ENCODE measurements at places on chromosomes 11 and 22.

GRCh38 chr11:17405232-17406005 lies 17.0 kb upstream of the KCNJ11 start:
- DNase-seq: no peak

DNA sequence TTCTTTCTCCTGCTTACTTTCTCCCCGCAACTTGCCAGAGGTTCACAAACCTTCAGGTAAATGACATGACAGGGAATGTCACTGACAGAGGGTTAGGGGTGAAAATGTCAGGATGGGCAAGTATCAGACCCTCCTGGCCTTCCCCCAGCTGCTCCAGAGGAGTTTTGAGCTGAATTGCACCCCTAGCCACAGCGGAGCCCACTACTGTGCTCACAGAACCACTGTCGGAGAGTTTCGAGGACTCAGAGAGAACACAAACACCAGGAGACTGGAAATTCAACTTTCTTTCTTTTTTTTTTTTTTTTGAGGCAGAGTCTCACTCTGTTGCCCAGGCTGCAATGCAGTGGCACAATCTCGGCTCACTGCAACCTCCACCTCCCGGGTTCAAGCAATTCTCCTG lies 21.5 kb upstream of the P2RY2 start:
- DNase-seq: no peak

DNA sequence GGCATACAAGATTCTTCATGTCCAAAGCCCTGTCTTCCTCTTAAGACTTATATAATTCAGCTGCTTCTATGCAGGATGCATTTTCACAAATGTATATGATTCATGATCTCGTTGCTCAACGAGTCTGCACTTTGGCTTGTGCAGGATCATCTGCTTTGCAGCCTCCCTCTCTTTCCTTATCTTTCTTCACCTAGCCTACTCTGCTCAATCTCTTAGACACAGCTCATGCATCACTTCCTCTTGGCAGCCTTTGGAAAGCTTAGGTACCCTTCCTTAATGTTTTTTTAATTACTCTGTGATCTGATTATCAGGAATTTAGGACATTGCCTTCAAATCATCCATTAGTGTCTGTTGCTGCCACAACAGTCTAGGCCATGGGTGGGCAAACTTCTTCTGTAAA lies 673.8 kb downstream of the NELL1 start:
- no peak for DNase-seq

DNA sequence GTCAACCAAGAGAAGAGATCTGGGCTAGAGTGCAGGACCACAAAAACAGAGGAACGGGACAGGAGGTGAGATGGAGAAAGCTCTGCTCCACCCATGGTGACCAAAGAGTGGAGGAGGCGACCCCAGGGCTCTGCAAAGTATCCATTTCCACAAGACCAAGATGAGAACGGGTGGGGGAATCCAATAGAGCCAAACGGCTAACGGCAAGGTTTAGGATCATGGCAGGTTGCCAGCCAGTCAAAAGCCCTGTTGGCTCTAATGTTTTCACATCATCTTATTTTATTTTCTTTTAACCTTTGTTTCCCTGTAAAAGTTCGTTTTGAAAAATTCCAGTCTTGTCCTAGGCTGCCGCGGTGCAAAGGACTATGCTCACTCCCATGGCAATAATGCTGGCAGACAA lies 52.1 kb upstream of the CHST1 start:
- DNase-seq: no peak

DNA sequence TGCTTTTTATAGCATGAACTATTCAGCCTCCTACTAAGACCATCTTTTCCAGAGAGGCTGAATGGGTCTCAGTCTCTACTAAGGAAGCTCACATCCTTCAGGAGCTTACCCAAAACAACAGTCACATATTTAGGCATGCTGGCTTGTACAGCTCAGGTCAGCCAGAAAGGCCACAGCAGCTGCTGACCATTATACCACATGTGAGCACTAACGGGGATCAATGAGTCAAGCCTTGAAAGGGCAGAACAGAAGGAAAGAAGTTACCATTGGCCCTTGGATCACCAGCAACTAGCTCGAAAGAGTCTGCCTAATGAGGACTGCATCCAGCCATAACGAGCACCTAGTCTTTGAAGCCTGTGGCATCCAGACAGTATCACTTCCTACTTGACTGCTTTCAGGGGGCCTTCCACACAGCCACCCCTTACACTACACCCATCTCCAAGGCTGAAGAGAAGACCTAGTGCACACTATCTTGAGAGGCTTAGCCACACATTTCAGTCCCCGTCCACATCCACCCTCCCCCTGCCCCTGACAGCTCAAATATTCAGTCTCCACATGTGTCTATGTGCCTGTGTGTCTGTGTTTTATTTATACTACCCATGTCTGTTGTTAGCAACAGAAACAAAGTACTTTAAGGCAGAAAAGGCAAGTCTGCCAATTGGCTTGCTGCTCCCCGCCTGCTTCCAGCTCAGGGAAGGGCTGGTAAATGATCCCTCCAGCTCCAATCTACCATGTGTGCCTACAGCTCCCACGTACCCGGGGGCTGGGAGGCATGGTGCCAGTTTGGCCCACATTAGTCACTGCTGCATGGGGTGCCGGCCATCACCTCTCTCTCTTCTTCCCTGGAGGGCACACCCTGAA lies 95.5 kb downstream of the RPL27A start:
- DNase-seq: no peak

DNA sequence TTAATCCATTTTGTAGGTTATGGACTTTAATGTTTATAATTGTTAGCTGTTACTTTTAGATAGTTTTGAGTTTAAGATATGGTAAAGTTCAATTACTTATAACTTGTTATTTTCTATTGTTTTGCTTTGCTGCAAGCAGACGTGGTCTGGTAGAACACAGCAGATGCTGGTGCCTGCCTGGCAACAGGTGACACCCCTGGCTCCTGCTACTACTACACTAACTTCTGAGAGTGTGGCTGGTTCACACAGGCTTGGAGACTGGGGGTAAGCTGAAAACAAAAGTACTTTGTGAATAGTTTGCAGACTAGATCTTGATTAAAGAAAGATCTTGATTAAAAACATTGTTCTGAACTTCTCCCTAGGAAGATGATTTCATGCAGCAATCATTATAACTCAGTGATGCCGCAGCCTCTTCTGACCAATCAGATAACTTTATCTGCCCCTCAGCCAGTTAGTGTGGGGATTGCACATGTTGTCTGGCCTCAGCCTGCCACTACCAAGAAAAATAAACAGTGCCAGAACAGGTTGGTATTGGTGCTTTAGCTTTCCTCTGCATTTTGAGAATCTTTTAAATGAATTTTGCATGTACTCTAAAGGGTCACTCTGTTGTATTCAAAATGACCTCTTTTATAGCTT lies 90.4 kb downstream of the HIPK3 start:
- DNase-seq: no peak

DNA sequence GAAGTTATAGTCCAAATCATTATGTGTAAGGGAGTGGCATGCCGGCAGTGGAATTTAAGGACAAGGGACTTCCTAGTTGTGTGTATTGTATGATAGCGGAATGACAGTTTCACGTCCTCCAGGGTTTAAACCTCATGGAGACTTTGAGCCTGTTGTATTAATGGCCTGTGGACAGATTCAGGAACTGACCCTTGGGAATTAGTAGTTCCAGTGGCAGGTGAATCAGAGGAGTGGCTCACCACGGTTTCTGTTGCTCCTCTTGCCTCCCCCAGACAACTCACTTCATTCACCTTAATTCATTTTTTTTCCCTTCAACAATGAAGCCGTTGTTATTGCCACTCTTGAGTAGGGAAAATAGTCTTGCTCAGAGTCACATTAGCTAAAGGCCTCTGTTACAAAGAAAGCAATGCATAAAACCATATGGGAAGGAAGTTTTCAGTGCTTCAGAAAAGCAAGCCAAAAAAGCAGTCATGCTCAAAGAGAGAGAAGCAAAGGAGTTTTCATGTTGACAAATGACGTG lies 22.6 kb downstream of the AMOTL1 start:
- no peak for DNase-seq

DNA sequence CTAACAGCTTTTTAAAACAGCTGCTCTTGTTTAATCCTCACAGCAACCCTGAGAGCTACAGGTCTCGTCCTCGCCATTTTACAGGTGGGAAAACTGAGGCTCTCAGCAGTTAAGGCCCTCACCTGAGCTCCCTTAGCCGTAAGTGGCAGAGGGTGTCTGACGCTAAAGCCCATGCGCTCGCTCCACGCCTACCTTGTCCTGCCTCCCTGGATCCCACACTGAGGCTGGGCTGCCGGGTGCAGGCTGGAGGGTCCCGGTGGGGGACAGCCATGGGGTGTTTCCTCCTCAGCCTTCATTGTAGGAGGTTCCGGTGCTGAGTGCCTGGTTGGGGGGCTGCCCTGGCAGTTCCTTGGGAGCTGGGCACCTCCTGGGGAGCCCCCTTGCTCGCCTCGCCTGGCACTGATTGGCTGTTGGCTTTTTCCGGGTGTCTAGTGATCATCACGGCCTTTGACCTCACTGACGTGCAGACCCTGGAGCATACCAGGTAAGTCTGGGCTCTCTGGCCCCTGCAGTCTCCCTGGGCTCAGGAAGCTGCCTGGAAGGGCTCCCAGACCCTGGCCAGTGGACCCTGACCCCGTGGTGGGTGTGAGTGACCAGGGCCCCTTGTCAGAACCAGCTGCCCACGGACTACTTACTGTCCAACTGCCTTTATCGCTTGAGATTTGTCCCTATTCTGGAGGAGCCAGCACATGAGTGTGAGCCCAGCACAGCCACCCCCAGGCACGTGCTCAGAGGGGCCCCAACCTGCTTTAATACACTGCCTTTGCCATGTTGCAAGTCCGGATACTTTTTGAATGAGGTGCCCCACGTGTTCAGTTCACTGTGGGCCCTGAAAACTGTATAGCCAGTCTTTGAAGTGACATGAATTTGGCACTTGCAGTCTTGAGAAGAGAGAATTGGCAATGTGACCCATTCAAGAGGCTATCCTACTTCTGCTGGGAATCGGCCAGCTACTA lies 12.6 kb downstream of the RAB36 start:
- no peak for DNase-seq

DNA sequence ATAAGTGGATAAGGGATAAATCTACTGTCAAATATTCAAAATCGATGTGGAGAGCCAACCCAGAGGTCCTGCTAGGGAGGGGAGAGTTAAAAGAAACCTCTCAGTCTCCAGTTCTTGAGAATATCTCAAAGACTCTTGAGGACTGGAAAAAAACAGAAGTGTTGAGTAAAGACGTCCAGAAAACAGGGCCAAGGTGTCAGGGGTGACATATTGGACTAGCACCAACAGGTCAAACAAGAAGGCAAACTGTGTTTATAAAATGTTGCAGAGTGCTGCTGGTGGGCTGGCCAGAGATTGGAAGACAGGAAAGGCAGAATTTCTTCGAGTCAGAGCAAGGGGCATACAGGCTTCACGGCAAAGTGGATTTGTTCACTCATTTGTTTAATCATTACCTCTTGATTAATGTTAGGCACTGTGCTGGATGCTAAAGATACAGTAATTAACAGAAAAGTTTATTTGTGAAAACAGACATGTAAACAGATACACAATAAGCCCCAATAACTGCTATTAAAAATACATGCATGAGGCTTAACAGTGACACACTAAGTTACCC lies 33.7 kb upstream of the SMPD1 start:
- DNase-seq: no peak

DNA sequence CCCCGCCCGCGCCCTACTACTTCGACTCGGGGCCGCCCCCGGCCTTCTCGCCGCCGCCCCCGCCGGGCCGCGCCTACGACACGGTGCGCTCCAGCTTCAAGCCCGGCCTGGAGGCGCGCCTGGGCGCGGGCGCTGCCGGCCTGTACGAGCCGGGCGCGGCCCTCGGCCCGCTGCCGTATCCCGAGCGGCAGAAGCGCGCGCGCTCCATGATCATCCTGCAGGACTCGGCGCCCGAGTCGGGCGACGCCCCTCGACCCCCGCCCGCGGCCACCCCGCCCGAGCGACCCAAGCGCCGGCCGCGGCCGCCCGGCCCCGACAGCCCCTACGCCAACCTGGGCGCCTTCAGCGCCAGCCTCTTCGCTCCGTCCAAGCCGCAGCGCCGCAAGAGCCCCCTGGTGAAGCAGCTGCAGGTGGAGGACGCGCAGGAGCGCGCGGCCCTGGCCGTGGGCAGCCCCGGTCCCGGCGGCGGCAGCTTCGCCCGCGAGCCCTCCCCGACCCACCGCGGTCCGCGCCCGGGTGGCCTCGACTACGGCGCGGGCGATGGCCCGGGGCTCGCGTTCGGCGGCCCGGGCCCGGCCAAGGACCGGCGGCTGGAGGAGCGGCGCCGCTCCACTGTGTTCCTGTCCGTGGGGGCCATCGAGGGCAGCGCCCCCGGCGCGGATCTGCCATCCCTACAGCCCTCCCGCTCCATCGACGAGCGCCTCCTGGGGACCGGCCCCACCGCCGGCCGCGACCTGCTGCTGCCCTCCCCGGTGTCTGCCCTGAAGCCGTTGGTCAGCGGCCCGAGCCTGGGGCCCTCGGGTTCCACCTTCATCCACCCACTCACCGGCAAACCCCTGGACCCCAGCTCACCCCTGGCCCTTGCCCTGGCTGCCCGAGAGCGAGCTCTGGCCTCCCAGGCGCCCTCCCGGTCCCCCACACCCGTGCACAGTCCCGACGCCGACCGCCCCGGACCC lies 17.4 kb upstream of the ACR start:
- no peak for DNase-seq

- no peak for DNase-seq
Measured at GRCh38 chr22:46726066-46726985, 11.7 kb downstream of the CERK start.

DNA sequence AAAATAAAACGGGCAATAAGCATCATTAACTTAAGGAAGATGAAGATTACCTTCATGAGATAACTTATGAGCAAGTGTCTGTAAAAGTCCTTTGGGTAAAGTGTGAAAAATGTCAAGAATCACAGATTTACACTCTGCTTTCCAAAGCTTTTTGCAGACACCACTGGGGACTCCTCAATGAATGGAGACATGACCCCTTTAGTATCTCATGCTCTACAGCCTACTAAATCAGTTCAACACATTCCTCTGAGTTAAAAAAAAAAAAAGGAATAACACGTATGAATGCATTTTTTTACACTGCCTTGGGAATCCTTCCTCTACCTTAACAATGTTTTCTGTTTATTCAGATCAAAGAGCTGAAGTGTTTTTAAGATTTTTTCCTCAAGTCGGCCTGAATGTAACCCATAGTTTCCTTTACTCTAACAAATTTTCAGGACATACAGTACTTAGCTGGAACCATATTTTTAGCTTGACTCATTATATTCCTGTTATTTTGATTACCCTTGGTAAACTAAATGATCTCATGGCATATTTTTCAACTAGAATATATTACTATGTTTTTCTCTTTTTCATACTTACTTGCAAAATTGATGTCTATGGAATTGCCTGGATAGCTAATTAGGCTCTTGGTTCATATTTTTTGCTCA lies 25.9 kb upstream of the RAB30 start:
- DNase-seq: no peak

GRCh38 chr22:38451864-38452263 lies 3.1 kb downstream of the KCNJ4 start:
- DNase-seq: no peak

- no peak for DNase-seq
Measured at GRCh38 chr11:29243616-29244015, 773.2 kb downstream of the KCNA4 start.
